ENCODE measurements at places on chromosomes 6 and 20.

DNA sequence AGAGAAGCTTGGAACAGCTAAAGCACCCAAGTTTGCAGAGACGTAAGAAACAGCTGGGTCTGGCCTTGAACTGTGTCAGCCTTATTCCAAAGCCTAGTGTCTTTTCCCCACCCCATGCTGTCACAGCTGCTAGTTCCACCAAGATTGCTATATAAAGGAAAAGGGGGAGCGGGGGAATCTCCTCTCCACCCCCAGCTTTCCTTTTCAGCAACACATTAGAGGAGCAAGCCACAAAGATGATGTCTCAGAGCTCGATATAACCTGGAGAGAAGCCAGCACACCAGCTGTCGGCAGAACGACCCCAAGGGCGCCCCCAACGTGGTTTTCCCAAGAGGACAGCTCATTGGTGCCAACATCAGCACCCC, 36.5 kb downstream of the ATP9A start:
- DNase-seq, result no peak

DNA sequence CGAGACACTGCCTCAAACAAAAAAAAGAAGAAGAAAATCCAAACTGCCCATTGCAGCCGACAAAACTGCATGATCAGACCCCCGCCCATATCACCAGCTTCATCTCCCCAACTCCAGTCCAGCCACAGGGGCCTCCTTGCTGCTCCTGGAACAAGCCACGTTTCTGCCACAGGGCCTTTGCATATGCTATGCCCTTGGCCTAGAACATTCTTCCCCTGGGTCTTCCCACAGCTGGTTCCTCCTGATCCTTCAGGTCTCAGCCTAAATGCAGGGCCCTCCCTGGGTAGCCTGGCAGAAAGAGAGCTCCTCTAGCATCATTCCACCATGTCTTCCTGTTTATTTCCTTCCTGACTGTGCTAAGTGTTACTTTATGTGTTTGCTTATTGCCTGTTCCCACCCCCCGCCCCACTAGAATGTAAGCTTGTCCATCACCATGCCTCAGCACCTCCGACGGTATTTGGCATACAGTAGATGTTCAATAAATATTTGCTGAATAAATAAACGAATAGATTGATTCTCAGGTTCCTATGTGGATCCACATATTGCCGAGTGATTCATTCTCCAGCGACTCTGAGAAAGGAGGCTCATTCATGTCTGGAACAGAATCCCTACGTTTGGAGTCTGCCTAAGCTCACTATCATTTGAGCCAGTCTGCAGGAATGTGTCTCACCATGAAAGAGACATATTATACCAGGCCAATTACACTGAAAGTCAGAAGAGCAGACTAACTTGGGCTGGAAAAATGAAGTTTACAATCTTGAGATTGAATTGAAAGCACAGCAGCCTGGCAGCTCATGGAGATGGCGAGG, 56.1 kb downstream of the NFATC2 start:
- DNase-seq, result no peak

DNA sequence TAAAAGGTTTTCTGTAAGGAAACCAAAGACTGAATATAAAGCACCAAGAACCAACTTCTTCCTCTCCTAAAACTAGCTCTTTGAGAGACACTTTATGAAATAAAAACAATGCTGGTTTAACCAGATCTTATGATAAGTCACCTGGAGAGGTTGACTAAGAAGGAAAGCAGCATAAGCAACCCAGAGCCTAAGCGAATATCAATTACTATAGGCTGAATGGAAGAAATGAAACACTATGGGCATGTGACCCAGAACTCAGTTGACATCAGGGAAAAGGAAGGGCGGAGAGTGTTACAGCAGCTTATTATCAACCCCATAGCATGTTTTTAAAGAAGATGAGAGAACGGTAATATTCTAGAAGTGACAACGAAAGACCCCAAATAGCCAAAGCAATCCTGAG, 94.1 kb upstream of the STMND1 start:
- no peak for DNase-seq

DNA sequence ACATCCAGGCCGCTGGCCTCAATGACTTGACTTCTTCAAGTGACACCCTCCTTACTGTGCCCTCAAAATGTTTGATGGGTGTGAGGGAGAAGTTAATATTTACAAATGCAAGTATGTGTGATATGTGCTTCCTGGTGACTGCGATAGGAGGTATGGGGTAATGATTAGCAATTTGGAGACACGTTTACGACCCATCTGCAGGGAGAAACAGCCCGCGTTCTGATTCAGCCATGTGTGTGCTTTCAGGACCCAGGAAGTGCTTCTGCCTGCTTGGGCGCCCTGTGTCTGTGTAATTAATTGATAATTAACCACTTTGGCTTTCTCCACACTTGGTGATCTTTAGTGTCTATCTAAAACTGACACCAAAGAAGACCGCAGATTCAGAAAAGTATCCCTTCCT, 25.0 kb downstream of the SIRPA start:
- no peak for DNase-seq

DNA sequence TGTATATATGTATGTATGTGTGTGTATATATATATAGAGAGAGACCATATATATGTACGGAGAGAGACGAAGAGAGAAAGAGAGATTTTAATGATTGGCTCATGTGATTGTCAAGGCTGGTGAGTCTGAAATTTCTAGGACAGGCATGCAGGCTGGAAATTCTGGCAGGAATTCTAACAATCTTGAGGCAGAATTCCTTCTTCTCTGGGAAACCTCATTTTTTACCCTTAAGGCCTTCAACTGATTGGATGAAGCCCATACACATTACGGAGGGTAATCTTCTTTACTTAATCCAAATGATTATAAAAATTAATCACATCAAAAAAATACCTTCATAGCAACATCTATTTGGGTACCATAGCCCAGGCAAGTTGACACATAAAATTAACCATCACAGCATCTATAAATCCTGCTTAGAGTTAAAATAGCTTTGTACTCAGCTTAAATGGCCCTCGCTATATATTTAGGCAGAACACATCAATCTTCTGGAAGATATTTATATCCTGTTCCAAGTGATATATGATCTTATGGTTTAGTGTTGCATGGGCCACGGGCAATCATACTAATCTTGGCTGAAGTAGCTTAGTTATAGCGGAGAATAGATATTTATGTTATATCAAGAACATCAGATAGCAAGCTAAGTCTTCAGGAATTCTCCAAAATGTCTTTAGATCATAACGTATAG, 36.6 kb downstream of the ABRACL start:
- DNase-seq, result no peak

- DNase-seq, result no peak
Observed at GRCh38 chr6:52210227-52210626, 24.1 kb downstream of the IL17A start.

GRCh38 chr6:91482498-91482897, 895.6 kb upstream of the MAP3K7 start:
- DNase-seq, result no peak

Data from GM04503 (cell line).